ENCODE measurements at places on chromosomes 2 and 18.

DNA sequence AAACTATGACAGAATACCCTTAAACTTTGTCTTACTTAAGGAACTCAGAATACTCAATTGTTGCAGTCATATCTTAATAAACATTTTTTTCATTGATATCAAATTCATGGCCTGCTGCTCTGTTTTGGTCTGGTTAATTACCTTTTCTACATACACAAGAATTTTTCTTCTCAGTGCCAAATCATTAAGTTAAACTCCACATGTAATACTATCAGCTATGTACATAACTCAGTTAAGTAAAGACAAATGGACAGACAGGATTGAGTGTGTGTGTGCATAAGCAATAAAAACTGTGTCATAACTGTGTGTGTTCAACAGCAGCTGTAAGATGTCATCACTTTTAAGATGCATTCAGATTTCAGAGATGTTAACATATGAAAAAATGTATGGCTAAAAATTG lies 34.4 kb downstream of the VRK2 start:
- no peak for DNase-seq

DNA sequence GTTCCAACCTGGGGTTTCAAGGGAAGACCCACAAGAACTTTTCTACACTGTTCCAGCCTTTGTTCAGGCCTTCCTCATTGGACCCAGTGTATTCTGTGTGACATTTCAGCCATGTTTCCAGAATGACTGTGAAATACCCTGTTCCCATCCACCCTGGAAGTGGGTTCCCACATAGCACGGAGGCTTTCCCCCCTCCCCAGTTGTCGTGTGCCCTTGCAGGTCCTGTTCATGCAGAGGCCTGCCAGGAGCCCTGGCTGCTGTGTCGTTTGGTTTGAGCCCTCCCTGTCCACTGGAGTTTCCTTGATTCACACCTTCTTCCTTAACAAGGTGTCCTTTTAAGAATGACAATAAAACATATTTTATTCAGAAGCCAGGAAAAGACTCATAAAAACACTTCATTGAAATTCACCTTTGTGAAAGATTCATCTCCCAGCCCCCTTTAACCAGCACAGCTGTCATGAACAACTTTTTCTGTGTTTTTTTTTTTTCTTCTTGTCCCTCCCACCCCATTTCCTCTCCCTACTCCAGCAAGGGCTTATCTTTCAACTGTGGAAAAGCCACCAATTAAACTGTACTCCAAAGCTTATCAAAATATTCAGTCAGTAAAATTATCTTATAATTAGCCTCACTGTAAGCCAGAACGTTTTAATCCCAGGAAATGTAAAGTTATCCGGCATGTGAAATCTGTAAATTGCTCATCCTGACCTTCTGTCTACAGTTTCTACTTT lies 106.4 kb downstream of the ACOXL start:
- DNase-seq: no peak

DNA sequence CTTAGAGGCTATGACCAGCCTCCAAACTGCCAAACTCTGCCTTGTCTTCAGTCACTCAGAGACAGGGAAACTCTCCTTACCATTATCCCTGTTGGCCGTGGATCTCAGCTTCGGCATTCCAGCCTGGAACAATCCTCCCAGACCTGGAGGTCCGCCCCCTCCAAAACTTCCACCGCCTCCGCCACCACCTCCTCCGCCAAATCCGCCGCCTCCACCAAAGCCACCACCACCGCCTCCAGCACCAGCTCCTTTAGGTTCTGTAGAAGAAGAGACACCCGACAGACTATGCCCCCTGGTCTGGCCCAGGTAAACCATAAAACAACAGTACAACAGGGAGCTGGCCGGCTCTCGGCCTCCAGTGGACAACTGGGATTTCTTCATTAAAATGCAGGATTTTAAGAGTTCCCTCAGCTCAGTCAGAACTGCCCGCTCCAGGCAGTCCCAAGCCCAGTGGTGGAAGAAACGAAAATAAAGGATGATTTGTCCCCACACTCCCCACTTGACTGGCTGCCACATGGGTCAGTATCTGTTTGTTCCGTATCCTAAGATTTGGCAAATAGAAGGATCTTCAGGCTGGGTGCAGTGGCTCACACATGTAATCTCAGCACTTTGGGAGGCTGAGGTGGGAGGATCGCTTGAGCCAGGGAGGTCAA lies 22.4 kb downstream of the WIPF1 start:
- DNase-seq: no peak

DNA sequence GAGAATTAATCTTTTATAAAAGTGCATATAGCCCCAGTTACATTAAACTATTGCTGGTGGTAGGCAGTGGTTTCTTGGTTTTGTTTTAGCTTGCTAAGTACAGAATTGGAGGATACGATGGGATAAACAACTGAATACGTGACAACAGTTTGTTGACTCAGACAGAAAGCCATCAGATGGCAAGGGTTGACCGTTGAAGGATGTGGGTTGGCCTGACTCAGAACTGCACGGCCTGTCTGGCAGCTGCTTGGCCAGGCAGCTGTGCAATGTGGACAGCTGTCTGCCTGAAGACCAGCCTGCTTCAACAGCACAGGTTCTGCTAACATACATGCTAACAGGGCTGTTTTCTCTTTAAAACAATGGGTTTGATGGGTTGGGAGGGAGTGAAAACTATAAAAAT lies 46.6 kb downstream of the PRKRA start:
- DNase-seq: no peak

DNA sequence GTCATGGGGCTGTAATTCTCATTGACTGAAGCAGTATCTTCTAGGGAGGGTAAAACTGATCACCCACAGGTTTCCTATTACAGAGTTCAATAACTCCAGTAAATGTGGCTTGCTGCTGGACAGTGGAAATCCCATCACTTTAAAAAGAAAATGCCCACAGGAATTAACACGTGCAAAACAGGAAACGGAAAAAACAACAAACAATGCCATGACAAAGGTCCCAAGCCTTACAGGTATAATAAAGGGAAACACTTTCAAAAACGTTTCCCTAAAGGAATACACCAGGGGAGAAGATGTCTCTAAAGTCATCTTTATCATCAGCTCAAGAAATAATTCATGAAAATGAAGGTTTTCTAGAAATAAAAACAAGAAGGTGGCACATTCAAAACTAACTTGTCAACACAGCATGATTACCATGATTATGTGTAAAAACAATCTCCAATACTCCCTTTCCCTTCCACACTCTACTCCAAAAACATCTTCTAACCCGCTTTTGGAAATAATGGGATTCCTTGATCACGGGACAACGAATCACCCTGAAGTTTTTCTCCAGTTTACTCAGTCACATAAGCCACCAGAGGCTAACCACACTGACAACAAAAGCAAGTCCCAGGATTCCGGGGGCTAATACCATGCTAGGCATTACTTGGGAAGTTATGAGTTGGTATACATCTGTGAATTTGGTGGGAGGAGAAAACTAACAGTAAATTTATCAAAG lies 167.9 kb downstream of the TCF4 start:
- DNase-seq: no peak

Data from NCI-H2107 (cell line).